ENCODE measurements at places on chromosomes 2 and 18.

GRCh38 chr18:44232500-44232899, 448.2 kb upstream of the SETBP1 start:
- no peak for DNase-seq

GRCh38 chr2:196957442-196957841, 30.9 kb upstream of the PGAP1 start:
- no peak for DNase-seq

DNA sequence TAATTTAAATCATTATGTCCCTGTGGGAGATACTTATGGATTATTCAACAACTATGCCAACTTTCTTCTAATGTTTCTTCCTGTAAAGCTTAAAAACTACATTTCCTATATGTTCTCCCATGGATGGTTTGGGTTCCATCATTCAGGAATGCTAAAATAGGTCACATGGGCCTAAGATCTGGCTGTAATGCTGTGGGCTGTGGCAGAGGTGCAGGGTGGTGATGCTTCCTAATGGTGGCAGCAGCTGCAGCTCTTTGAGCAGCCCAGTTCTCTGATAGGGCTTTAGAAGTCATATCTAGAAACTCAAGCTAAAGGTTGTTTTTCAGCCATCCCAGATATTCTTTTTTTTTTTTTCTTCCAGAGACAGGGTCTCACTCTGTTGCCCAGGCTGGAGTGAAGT, 266.1 kb downstream of the ZNF385B start:
- no peak for DNase-seq

DNA sequence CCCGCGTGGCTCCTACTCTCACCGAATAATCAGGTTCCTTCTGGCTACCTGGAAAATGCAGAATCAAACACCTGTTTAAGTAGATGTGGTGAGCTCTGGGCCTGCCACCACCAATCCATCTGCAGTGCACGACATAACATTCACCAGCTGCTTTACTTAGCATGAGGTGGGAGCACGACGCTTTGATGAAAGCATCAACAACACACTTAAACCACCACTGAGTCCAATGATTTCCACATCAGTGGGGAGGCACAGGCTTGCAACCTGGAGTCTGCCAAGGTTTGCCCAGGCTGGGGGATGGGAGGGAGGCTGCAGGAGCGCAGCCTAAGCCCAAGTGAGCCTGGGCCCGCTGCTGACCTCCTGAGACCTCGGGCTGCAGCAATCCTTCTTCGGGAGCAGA, 415.5 kb downstream of the MEIS1 start:
- DNase-seq, result no peak

DNA sequence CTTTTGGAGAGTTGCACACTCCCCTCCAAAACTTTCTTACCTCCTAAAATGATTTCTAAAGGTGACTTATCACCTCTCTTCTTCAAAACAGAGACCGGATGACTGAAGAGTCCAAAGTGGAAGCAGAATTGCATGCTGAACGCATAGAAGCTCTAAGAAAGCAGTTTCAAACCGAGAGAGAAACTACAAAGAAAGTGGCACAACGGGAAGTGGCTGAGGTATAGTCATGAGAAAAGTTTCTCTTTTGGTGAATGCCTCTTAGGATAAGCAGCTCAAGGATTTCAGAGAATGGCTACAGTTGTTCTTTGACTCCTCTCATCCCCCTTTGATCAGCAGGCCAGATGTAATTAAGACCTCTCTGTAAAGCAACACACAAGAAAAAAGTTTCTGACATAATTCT, 73.6 kb downstream of the GTF3C3 start:
- DNase-seq, result no peak

DNA sequence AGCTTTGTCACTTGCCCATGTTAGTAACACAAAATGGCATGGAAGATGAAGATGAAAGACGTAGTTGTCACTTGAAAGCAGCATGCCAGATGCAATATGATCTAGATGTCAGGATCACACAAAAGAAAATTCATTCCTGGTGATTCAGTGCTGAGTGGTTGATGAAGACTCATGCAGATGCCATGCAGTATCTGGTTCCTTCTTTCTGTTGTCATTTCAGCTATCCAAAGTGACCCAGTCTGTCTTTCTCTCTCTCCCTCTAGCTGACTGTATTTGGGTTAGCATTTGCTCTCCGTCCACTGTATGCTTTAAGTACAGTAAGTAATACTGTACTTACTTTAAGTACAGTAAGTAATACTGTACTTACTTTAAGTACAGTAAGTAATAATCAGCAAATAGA, 50.4 kb downstream of the TTN start:
- DNase-seq, result no peak

DNA sequence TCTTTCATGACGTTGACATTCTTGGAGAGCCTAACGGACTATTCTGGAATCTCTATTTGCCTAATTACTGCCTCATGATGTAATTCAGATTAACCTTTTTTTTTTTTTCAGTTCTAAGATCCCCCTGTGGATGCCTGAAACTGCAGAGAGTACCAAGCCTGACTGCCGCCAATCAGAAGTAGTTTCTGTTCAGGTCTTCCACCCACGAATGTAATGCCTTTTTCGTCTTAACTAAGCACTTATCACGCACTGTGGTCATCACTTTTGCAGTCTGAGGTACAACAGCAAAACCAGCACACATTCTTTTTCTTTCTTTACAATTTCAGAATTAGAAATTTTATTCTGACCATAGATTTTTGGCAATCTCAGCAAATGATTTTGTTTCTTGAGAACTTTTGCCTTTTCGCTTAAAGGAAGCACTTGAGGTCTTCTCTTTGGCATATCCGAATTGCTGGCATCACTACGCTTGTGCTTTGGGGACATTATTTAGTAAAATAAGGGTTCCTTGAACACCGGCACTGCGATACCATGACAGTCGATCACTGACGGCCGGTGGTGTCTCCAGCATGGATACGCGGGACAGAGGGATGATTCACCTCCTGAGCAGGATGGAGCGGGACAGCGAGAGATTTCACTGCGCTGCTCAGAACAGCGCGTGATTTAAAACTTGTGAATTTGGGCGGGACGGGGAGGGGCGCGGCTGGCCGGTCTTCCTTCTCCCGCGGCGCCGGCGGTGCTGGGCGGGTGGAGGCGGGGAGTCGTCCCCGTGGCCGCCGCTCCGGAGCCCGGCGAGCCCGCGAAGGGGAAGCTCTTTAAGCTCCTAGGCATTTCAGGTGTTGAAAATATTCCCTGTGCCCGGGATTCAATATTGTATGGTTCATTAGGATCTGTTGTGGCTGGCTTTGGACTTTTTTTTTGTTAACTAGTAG, 32.0 kb upstream of the GPR55 start:
- DNase-seq, result peak; percentile 52

DNA sequence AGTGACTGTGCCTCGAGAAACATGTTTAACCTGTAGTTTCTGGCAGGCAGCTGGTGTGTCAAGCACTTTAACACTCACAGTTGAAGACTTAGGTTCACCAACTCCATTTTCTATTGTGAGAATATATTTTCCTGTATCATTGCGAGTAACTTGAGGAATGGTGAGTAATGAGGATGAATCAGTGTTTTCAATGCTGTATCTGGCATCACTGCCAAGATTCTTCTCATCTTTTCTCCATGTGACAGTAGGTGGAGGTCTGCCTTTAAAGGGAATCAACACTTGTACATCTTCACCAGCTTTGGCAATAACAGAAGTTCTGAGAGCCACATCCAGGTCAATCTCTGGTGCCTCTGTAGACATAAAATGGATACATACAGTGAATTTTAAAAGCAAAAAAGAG, 72.8 kb downstream of the PLEKHA3 start:
- no peak for DNase-seq

DNA sequence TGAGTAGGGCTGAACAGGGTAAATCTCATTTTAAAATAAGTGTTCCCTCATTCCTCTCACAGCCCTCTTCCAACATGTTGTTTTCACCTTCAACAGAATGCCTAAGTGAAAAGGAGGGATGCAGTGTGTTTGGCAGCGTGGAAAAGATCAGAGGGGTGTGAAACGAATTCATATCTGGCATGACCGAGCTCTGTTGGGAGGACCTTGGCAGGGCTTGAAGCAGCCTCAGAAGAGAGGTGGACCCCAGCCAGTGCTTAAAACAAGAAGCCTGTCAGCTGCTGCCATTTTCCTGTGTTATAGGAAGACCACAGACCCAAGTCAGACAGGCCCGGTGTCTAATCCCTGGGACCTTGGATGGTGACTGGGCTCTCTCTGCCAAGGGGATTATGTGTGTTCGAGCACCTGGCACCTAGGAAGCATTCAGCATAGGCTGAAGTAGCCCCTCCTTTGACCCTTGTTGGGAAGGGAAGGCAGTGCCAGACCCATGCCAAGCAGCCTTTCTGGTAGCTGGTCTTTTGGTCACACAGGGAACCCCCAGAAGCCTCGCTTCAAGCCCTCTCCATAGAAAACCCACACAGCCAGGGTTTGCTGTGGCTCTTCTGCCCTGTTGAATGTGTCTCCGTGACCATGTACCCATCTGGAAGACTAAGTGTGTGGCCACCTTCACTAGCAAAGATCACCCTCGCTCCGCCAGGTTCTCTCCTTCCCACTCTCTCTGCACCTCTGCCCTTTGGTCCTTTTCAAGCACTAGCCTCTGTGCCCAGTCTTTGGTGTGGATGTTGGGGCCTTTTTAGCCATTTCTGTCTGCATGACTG, 87.5 kb upstream of the ST3GAL5 start:
- DNase-seq, result no peak

- DNase-seq, result no peak
Measured at GRCh38 chr2:20071397-20072383, 20.3 kb upstream of the LAPTM4A start.

DNA sequence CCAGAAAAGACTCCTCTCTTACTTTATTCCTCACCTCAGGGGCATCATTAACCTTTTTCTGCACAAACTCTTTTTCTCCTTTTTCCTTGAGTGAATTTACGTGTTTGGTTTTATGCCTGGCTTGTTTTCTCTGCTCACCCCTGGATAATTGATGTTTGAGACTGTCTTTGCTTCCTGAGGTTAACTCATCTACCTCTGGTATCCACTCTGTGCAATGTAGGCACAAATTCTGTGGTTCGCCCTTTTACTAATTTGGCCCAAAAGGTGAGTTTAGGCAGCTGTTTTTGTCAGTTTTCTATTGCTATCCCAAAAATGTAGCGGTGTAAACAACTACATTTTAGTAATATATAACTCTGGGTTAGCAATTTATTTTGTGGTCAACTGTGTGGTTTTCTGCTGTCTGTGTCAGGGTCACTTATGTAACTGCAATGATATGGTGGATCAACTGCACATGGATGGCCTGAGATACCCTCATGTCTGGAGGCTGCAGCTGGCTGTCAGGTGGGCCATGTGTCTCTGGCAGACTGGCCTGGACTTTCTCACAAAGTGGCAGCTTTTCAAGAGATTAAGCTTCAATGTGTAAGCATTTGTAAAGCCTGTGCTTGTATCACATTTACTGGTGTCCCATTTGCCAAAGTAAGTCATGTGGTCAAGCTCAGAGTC, 329.7 kb downstream of the FSIP2 start:
- DNase-seq, result no peak

DNA sequence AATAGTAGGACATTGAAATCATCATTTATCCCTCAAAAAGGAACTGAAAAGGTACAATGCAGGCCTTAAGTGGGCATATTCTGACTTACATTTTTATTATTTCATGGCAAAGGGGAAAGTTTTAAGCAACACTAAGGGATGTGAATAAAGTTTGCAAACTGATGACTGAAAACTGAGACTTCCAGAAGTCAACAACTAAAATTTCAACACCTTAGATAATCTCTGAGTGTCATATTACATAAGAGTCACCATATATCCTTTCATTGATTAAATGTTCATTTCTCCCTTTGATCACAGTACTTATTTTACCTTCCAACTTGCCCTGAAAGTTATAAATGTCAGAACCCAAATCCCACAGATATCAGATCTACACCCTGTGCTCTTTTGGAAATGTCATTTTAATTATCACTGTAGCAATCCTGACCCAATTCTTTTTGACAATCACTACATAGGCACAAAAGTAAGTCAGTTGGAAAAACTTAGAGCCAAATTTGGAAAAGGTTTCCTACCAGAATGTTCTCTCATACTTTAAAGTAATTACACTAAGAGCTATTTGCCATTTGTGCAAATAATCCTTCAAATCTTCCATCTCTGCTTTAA, 44.4 kb upstream of the RNU4ATAC start:
- no peak for DNase-seq

DNA sequence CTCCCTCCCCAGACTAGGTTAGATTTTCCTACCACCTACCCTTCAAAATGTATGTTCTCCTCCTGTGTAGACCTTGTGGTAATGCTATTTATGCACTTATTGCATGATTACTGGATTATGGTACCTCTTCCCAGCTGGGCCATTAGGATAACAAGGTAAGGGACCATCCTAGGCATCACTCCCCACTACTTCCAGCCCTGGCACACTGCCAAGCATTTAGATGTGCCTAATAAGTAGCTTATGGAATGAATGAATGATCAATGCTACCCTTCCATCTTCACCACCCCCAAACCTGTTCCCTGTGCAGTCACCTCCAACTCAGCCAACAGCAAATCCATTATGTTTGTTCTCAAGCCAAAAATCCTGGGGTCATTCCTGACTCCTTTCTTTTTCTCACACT, 93.4 kb downstream of the C1QL2 start:
- DNase-seq, result no peak

DNA sequence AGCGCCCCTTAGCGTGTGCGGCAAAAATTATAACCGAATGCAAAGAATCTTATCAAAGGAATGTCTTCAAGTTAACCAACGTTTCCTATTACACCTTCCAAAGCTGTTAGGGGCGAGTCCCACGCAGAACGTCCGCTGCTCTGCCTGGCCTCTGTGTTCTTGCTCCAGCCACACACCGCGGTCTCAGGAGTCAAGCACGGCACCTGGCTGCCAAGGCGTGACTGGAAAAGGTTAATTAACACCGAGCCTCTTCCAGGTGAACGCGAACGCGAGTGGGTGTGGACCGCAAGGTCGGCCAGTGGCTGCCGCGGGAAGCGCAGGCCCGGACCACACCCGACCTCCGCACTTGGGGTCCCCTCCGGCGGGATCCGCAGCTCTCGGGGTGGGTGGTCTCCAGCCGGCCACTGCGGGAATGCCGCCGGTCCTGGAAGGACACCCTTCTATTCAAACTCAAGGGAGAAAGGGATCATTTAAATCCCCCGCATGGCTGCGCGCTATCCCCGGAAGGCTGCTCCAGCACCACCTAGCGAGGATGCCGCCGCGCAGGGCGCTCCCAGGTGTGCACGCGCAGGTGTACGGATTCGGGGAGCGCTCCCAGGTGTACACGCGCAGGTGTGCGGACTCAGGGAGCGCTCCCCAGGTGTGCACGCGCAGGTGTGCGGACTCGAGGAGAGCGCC, 830 bp downstream of the CYB5A start:
- DNase-seq, result no peak

DNA sequence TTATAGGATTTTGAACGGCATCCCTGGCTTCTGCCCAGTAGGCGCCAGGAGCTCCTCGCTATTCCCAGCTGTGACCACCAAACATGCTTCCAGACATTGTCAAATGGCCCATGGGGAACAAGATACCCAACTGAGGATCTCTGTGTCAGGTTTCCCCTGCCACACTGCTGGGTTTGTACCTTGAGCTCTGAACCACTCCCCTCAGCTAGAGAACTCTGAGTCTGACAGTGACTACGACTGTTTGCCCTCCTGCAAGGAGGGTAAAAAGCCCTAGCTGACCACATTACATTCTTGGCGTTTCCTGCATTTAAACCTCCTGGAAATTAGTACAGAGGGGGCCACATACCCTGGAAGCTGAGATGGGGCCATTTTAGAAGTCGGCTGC, 12.4 kb downstream of the LRRFIP1 start:
- DNase-seq, result no peak

GRCh38 chr2:127208313-127208712, 11.8 kb downstream of the CYP27C1 start:
- no peak for DNase-seq

GRCh38 chr2:201807452-201807999, 1.2 kb downstream of the CDK15 start:
- no peak for DNase-seq

- DNase-seq, result no peak
Measured at GRCh38 chr2:221492636-221493035, 79.5 kb downstream of the EPHA4 start.

- DNase-seq, result no peak
Measured at GRCh38 chr2:201785135-201785534, 4.4 kb upstream of the ALS2 start.
